ENCODE measurements at places on chromosomes 13 and 19.

GRCh38 chr13:109043636-109044035 is 414.2 kb downstream of the MYO16 start:
- no peak for DNase-seq

DNA sequence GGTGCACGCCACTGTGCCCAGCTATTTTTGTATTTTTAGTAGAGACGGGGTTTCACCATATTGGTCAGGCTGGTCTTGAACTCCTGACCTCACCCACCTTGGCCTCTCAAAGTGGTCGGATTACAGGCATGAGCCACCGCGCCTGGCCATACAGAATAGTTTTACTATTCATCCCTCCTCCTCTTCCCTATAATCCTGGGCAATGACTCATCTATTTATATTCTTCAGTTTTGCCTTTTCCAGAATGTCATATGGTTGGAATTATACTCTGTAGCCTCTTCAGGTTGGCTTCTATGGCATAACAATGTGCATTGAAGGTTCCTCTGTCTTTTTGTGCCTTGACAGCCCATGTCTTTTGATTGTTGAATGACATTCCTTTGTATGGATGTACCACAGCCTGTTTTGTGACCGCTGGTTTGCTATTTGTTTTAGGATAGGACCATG is 22.2 kb upstream of the LRP3 start:
- no peak for DNase-seq

DNA sequence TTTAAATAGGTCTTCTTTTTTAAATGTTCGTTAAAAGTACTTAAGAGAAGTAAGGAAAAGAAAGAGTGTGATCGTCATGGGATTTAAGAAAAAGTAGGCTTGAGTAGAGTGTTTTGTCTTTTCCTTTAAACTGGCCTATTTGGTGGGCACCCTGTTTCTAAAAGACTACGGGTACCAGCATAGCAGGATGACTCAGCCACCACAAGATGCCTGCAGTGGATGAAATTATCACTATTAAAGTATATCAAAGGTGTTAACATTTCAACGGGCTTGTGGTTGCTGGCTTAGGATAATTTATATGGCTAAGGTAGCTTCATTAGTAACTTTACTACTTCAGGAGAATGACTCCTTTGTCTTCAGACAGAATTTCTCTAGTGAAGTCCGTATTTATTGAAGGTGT is 112.6 kb downstream of the STARD13 start:
- no peak for DNase-seq

DNA sequence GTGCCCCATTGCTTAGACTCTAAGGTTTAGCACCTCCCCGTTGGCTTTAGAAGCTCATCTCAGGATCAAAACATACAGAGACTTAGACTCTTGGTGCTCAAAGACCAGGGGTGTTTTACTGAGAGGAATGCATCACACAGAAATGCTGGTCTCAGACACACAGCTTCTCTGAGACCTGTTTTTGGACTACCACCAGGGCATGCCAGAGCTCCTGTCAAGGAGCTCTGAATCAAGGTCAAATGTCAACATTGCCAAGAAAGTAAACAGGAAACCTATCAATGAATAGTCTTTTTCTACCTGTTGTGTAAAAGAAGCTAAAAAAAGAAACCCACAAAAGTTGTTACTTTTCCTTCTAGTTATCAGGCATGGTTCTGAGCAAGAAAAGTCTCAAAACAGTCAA is 149.2 kb downstream of the COL4A1 start:
- DNase-seq = no peak

- DNase-seq = no peak
These were observed 6.0 kb downstream of the KANK2 start for GRCh38 chr19:11191273-11191755.

DNA sequence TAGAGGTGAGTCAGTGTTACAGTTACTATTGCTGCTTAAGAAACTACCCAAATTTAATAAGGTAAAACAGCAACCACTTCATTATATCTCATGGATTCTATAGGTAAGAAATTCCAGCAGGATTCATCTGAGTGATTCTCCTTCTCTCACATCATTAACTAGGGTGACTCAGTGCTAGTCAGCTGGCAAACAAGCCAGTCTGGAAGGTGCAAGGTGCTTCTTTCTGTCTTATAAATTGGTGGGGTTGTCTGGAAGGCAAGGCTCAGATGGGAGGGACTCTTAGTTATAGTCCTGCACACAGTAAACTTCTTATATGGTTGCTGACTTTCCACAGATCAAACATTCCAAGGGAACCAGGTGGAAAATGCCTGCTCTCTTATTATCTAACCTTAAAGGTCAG is 484.5 kb downstream of the GPC5 start:
- no peak for DNase-seq

DNA sequence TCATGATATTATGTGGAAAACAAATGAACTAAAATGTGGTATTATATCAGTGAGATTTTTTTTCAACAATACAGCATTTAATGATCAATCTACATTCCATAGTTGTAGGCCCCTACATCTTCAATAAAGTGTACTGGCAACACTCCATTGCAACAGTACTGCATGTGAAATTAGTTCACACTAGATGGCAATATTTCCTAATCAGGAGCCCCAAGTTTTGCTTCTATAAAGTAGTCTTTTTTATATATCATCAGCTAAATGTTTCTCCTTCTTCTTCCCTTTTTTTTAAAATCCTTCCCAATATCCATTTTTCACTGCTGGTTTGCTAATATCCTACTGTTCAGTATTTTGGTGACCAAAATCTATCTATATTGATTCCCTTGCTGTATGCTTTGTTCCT is 528.3 kb upstream of the ATXN8OS start:
- no peak for DNase-seq

DNA sequence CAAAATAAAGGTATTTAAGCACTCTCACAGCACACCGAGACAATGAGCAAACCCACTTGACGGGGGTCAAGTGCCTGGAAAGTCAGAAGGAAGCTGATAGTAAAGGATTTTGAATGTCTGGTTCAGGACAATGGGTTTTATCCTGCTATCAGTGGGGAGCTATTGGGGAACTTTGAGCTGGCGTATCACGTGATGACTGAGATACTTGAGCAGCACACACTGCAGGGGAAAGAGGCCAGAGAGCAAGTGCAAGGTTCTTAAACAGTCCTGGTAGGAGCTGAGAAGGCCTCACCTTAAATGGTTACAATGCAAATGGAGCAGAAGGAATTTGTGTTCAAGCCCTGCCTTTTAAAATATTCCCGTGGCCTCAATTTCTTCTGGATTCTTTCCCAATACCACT is 225.3 kb downstream of the LACC1 start:
- no peak for DNase-seq

GRCh38 chr13:22893777-22894176 is 287.0 kb upstream of the SGCG start:
- no peak for DNase-seq

- no peak for DNase-seq
These were observed 338 bp upstream of the UBE2M start for GRCh38 chr19:58558623-58559274.

DNA sequence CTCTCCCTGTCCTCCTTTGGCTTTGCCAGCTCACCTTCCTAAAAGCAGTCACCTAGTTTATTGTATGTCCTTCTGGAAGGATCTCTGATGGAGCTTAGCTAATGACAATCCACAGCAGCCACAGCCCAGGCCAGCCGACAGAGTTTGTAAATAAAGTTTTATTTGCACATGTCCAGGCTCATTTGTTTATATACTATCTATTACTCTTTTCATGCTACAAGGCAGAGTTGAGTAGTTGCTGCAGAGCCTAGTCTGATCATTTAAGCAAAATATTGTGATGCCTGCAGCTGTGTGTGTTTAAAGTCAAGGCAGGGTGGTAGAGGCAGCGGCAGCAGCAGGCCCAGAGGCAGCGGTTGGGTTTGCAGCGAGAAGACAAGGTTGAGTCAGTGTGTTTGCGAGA is 32.6 kb downstream of the NKPD1 start:
- DNase-seq = peak; percentile 18

DNA sequence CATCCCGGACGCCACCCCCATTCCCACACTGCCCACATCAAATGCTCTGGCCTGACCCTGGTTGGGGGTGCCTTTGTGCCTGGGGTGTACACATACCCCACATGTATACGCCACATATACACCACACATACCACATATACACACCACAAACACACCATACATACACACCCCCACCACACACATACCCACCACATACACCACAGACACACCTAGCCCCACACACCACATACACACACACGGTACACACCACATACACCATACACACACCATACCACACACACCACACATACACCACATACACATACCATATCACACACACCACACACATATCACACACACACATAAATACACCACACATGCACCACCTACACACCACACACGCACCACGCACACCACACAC is 10.2 kb downstream of the ERFL start:
- DNase-seq = no peak

- DNase-seq = no peak
These were observed 133.1 kb downstream of the TNFRSF19 start for GRCh38 chr13:23703246-23703860.

DNA sequence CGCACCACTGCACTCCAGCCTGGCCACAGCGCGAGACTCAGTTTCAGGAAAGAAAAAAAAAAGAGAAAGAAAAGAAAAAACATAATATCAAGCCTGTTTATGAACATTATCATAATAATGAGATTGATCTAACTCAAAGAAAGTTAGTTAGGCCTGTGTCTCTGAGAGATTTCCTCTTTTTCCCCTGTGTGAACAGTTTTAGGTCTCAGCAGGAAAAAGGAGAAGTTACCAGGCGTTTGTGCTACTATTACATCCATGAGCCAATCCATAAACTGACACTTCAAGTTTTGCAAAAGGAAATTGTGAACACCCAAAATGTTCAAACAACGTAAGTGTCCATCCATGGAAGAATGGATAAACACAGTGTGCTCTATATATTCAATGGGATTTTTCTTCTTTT is 3.8 kb downstream of the TARM1 start:
- no peak for DNase-seq

GRCh38 chr13:27138457-27139093 is 33.0 kb downstream of the USP12 start:
- DNase-seq = no peak

GRCh38 chr19:53944933-53945332 is 17.8 kb upstream of the CACNG8 start:
- DNase-seq = no peak

DNA sequence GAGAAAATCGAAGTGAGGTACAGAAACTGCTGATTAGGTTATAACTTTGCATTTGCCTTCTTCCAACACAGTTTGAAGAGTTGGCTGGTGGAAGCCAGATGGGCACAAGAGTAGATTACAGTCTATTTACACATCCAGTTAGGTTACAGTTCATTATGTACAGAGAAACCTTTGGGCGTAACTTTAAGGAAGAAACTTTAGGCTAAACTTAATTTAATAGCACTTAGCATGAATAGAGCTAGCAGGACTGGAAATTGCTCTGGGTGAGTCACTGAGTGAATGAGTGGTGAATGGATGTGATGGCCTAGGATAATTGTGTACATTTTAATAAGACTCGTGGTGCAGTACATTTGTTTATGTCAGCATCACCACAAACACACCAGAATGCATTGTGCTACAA is 62.9 kb upstream of the KLHL1 start:
- no peak for DNase-seq

DNA sequence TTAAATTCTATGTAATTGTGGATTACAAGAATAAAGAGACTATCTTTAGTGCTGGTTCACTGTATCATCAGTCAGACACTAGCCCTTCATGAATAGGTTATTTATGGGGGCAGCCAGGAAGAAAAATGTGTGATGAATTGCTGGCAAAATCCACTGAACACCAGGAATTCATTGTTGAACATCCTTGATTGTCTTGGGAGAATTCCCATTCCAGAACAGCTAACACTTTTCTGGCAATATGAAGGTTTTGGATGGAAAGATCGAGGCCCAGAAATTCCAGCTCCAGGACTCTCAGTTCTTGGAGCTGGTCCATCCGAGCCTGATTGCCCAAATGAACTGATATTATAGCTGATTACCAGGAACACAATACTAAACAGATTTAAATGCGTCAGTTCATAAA is 11.5 kb upstream of the SPART start:
- DNase-seq = no peak

DNA sequence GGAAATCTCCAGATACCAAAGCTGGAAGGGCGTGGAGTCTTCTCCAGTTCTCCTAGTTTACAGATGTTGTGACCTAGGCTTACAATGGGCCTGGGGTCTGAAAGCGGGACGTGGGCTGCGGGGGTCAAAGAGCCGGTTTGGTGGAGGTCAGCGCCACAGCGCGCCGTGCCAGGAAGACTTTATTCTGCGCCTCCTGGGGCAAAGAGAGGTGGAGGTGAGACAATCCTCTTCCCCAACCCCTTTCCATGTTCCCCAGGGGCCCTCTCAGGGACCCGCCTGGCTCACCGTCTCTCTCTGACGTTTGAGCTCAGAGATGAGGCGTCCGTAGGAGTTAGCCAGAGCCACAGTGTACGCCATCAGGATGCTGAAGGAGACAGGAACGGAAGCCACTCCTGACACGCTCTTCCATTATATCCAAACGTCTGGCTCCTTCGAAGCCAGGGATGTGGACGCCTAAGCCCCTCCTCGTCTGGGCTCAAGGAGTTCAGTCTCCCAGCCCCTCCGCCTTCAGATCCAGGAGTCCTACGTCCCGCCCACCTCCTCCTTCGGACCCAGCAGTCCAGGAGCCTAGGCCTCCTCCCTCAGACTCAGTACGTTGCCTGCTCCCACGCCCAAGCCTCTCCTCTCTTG is 776 bp upstream of the LENG1 start:
- no peak for DNase-seq

GRCh38 chr13:40933508-40934204 is 85.5 kb downstream of the ELF1 start:
- DNase-seq = no peak

DNA sequence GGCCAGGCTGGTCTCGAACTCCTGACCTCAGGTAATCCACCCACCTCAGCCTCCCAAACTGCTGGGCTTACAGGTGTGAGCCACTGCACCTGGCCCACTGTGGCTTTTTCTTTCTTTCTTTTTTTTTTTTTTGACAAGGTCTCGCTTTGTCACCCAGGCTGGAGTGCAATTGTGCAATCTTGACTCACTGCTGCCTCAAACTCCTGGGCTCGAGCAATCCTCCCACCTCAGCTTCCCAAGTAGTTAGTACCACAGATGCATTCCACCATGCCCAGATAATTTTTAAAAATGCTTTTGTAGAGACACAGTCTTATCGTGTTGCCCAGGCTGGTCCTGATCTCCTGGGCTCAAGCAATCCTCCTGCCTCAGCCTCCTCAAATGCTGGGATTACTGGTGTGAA is 12.1 kb upstream of the FCGBP start:
- DNase-seq = no peak

- no peak for DNase-seq
These were observed 59.4 kb upstream of the FARP1 start for GRCh38 chr13:98083507-98083906.

DNA sequence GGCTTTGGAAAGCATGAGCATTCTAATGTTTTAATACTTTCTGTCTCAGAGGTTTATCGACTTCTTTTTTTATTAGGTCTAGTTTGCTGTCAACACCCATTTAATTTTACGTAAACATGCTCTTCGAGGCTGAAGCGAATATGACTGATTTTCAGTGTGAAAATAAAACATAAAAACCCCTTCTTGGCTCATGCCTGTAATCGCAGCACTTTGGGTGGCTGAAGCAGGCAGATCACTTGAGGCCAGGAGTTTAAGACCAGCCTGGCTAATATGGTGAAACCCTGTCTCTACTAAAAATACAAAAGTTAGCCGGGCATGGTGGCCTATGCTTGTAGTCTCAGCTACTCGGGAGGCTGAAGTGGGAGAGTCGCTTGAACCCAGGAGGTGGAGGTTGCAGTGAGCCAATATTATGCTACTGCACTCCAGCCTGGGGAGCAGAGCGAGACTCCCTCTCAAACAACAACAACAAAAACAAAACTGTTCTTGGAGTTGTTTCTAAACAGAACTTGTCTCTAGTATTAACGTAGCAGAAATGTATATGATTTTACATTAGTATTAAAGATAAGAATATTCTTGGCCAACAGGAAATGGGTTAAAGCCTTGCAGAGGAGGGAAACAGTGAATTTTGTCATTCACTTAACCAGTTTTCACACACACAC is 7.1 kb upstream of the IGFL3 start:
- no peak for DNase-seq
